ENCODE measurements at places on chromosomes 6 and 20.

GRCh38 chr6:122012578-122012977 lies 386.9 kb upstream of the HSF2 start:
- no peak for DNase-seq

DNA sequence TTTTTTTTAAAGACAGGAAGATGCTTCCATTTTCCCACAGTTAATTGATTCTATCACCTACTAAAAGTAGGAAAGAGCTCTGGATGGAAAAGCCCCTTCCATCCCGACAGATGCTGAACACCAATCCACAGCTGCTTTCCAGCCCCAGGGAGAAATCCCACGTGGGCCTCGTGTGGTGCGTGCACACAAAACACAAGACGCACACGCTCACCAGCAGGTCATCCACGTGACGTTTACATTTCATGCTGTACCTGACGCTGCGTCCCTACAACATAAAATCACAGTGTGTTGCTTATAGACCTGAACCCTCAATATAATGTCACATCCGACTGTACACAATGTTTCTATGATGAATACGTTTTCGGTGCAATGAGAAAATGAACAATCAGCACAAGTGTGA lies 50.2 kb upstream of the DACT2 start:
- no peak for DNase-seq

DNA sequence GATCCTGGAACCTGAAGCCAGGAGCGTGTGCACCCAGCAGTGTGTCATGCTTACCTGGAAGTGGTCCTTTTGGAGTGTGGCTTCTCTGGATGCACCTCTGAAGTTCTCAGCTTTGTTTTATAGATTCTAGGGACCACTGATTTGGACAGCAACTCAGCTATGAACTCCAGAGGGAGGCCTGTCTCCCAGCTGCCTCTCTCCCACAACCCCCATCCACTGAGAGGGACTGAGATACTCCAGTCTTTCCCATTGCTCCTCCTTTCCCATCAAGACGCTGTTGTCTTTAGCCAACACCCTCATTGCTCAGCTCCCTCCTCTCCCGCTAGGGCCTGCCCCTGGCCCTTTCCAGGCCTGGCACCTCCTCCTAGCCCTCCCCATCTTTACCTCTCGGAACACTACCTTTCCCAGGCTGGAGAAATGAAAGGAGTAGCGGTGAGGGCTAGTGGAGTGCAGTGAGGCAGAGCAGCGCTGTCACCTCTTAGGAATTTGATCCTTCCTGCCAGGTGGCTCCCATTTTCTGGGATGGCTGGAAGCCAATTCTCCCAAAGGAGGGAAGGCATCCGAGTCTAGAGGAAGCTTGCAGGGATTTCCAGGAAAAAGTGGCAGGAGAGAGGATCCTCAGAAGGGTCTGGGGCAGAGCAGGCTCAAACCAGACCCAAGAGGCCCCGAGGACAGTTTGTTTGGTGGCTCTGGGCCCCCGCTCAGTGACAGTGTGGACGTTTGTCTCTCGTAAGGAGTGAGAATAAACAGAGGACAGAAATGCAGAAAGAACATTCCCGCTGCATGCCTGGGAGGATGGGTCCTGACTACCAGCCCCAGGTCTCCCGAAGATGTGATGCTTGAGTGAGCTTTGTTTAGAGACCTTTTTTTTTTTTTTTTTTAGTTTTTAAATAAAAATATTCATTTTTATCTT lies at the start of gene LRRN4:
Gene LRRN4, minus strand, starts transcription at position 285 of the 913 bp plus-strand sequence. CDS start 1,261 bp downstream, outside the sequence.
- no peak for DNase-seq

DNA sequence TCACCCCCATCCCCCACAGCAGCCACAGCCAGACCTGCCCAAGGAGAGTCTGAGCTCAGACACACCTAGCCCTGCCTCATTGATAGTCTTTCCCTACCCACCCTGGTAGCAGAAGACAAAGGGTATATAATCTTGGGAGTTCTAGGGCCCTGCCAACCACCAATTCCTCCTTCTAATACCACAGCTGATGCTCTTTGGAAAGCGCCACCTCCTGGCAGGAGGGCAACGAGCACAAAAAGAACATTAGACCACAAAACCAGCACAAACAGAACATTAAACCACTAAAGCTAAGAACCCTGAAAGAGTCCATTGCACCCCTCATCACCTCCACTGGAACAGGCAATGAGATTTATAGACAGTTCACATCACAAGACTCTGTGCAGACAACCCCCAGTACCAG lies 195.8 kb upstream of the FUT9 start:
- no peak for DNase-seq

GRCh38 chr20:4045741-4046140 lies 30.4 kb upstream of the RNF24 start:
- DNase-seq: no peak

GRCh38 chr6:166553563-166554271 lies 32.8 kb downstream of the RAMACL start:
- no peak for DNase-seq

DNA sequence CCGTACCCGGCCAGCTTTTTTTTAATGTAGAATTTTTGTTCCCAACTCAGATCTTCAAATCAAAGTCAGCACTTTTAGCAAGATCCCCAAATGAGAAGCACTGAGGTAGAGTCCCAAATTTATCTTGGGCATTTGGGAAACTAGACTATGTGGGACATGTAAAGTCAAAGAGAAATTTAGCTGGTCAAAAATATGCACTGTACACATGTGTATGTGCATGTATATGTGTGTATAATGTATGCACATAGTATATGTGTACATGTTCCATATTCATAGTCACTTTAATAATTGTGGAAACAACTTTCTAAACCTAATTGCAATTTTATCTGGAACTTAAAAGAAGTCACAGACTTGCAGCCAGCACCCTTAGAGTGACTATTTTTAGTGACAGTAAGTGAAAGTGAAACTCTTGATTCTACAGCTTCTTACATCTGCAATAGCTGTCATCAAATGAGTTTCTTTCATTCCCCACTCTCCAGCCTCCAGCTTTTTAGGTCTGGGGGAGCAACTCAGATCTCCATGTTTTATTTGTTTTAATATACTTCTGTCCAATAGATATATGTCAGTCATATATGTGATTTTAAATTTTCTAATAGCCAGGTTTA lies 53.6 kb downstream of the CDC40 start:
- DNase-seq: no peak

DNA sequence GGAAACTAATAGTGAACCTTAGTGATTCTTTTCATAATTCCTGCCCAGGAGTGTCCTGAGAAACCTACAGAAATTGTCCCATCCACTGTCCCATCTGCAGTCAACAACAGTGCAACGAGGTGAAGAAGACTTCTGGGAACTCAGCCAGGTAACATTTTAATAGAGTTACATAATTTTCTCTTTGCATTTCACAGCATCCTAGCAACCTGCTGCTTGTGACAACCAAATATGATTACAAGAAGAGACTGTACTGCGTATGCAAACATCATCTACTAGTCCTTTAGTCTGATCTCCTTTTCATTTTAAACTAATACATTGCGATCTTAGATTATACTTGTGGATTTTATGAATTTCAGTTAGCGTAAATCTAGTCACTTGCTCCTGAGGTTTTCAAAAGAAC lies 951.6 kb downstream of the TFAP2A start:
- no peak for DNase-seq

- DNase-seq: no peak
Measured at GRCh38 chr6:110548110-110548847, 71.9 kb upstream of the SLC22A16 start.

- DNase-seq: no peak
Measured at GRCh38 chr6:112956696-112957535, 609.8 kb downstream of the RFPL4B start.

- no peak for DNase-seq
Measured at GRCh38 chr6:7758456-7758855, 32.6 kb downstream of the BMP6 start.

- DNase-seq: no peak
Measured at GRCh38 chr6:79797163-79797764, 150.1 kb downstream of the ELOVL4 start.

DNA sequence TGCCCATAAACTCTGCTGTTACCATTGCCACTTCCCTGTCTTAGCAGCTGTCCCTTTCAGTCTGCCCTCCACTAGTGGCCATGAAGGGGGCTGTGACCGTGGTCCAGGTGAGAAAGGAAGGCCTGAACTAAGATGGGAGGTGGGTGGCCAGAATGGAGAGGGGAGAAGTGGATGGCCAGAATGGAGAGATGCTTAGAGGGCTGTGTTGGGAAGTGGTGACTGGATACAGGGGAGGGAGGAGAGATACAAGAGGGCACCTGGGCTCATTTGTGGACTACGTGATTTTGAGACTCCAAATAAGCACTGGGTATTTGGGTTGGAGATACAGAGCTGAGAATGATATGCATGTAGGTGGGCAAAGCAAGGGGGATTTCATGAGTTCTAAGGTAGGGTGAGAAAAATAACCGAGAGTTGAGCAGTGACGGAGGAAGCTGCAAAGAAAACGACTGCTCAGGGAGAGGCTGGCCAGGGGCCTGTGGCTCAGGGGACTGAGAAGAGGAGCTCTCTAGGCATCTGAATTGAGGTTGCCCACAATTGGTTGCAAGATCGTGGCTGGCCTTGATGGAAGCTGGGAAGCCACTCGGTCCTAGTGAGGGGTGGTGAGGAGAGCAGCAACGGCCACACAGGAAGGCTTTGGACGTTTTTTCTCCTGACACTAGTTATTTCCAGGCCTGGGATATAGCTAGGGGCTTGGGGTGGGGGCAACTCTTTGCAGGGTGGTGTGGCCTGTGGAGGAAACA lies 36.9 kb downstream of the PANK2 start:
- DNase-seq: no peak

DNA sequence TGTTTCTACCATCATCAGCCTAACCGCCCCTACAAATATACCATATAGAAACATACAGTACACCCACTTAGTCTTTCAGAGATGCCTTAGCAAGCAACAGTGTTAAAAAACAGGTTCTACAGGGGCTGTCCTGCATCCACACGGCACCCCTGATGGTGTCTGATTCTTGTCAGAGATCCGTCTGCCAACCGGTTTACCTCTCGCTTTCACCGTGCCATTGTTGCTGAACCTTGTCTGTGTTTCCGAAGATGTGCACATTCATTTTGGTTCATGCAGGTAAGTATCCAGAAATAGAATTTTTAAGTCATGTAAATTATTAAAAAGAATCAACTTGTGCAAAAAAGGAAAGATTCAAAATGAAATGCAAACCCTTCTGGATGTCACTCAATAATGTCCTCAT lies 52.9 kb downstream of the EPHA7 start:
- DNase-seq: no peak

DNA sequence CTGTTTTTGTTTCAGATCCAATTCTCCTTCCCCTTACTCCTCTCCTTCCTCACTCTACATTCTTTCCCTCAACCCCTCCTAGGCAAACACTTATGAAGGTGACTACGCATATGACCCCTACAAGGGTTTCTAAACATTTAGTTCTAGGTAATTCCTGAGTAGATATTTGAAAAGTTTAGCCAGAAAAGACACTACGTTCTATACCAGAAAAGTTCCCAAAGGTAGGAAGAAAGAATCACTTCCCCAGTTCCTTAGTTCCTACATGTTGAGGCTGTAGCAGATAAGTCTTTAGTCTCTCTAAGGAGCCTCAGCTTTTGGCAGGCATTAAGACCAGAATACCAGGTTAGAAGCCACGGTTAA lies 11.6 kb downstream of the POU3F2 start:
- no peak for DNase-seq

GRCh38 chr6:18022398-18023231 lies 35.2 kb upstream of the KIF13A start:
- no peak for DNase-seq

DNA sequence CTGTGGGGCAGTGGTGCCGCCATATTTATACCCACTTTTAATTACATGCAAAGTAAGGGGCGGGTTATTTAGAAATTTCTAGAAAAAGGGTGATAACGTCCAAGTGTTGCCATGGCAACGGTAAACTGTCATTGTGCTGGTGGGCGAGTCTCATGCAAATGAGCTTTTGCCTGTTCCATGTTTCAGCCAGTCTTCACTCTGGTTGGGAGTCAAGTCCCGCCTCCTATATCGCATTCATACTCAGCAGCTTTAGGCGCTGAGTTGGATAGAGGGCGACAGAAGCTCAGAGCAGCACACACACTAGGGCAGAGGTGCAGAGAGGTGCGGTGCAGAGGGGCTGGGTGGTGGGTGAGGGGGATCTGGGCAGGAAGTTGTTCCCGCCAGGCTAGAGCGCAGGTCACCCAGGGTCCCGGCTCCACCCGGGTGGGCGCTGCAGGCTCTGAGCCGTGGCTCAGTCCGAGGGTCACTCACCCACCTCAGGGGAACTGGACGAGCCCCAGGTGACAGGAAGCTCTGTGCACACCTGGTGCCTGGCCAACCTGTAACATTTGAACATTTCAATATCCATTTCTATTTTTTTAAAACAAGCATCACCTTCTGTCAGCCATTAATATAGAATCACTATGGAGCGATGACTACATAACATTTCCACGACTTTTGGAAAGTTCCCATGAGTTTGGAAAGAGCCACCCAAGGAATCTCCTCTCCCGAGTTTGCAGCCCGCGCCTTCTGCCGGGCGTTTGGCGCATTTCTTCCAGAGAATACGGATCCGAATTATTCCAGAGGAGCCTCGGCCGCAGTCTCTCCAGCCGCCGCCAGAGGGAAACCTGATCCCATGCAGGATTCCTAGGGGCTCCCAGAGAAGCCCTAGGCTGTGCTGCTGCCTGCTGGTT lies 89.1 kb upstream of the PHACTR3 start:
- no peak for DNase-seq

DNA sequence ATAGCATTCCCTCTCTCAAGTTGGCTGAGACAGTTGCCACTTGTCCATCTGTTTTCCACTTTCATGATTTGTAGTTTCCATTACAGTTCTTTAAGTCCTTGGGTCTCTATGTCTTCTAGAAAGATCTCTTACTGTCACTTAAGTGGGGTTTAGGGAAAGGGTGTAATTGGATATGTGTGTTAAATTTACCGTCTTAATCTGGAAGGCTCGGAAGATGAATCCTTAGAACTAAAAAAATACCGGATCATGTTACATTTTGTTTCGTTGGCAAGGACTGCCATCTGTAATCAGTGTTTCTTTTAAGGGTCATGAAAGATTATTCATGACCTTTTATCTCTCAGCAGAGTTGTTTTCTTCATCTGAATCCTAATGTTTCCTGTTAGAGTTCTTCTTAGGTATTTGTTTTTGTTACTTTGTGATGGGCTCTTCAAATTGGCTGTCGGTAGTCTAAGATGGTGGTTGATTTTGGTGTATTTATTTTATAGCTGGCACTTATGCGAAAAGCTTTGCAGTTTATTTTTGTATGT lies 21.8 kb upstream of the BTBD3 start:
- no peak for DNase-seq
